ENCODE measurements at places on chromosomes 5 and 9.
A peak's percentile ranks its signal among the peaks of the same experiment; 100 is the strongest.

GRCh38 chr5:85108471-85108870, 723.8 kb upstream of the EDIL3 start:
- DNase-seq, result no peak

- DNase-seq, result no peak
These were observed 244.8 kb downstream of the GLIS3 start for GRCh38 chr9:4055032-4055431.

DNA sequence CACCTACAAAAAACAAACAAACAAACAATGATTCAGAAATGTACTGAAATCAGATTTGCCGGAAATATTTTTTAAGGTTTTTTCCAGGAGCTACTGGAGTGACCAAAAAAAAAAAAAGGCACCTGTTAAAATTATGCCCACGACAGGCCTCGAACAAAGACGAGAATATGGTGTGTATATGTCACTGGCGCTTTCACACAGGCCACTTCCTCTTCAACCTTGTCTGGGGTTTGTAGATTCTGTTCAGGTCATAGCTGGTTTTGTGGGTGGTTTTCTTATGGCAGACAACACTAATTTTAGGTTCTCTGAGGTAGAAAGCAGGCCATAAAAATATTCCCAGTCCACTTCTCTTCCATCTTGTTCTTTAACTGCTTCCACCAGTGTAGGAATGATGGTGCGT, 7.0 kb downstream of the NDUFB6 start:
- DNase-seq, result no peak

GRCh38 chr9:129885018-129885669, 49.9 kb downstream of the USP20 start:
- DNase-seq, result peak; percentile 29

- no peak for DNase-seq
These were observed 33.3 kb downstream of the DMRT2 start for GRCh38 chr9:1083325-1083913.

DNA sequence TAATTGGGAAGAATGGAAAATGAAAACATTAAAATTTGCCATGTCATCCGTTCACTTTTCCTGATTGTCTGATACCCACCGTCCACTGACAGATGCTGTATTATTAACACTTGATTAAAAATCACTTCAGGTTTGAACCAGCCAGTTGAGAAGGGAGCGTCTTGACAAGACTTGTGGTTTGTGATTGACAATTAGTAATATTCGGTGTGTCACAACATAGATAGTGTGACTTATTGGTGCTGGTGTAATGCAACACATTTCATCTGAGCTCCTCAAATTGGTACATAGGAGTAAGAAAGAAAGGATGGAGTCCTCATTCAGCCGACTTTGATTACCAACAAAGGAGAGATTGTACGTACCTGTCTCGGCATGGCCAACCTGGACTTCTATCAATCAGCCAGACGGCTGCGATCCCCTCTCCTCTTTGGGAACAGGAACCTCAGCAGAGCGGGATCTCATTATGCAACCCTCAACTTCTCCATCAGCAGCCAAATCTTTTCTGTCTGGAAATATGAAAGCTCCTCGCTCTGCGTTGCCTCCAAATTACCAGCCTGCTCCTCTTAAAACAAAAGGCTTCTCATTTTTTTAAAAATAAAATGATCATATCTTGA, 211.7 kb upstream of the MVB12B start:
- no peak for DNase-seq

DNA sequence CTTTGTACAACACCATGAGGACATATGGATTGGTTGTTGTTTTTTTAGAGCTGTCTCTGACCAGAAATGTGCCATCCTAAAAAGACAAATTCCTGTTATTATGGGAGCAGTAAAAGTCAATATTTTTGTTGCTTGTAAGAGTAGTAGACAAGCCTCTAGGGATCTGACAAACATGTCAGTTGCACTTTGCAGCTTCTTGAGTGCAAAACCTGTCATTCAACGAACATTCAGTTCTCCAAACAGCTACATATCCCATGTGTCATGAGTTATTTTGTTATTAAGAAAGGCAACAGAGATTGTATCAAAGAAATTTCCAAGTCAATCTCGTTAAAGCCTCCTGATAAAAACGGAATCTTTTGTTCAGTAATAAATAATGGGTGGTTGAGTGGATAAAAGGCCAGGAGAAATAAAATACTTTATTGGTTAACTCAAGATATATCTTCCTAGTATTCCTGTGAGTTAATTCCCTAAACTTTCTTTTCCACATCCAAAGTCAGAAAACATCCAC, 18.1 kb downstream of the C5orf58 start:
- no peak for DNase-seq

DNA sequence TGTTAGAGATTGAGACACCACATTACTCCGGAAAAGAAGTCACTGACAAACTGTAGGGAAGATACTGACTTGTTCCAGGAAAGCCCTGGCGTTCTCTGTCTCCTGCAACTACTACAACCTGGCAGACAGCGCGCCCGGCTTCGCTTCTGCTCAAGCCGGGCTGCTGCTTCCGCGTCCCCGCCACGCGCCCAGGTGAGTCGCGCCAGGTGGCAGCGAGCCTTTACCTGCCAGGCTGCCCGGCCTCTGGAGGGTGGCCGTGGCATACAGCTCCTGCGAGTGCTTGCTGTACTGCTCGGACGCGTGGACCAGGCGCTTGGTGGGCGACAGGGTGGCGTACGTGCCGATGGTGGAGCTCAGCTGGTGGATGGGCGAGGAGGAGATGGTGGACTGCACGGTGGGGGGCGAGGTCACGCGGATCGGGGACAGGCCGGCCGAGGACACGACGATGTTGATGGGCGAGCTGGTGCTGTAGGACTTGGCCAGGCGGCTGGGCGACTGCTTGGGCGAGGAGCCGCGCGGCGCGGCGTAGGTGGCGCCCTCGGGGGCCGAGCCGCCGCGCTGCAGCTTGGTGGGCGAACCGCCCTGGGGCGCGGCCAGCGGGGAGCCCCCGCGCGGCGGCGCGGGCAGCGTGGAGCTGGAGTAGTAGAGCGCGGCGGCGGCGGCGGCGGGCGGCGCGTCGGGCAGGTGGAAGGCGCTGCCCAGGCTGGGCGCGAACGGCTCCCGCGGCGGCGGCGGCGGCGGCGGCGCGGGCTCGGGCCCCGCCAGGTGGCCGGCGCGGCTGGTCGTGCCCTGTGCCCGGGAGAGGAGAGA, 519.6 kb downstream of the CTNND2 start:
- DNase-seq, result peak; percentile 5

- DNase-seq, result no peak
These were observed 57.7 kb upstream of the MAST4 start for GRCh38 chr5:66538531-66538930.

- DNase-seq, result no peak
These were observed 560 bp upstream of the NDUFS6 start for GRCh38 chr5:1800472-1801221.

DNA sequence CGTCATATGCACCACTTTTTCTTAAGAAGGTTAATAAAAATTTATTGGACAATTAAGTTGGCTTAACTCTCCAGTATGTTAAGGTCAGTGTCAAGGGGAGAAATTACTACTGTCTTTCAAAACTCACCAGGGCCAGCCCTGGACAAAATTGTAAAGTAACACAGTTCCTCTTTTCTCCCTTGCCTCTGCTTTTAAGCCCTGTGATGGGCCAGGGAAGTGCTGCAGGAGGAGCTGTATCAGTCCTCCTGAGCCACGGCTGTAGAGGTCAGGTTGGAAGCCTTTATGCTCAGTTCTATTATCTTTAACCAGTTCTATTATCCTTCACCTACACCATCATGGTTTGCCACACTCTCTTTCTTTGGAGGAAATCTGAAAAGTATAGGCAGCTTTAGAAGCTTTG, 11.5 kb upstream of the PPP2R2B start:
- no peak for DNase-seq

GRCh38 chr9:18237776-18238175, 236.2 kb upstream of the ADAMTSL1 start:
- DNase-seq, result no peak

- DNase-seq, result no peak
These were observed 67.0 kb upstream of the DAB2IP start for GRCh38 chr9:121584421-121584820.

GRCh38 chr9:90807006-90807405, 5.4 kb downstream of the SYK start:
- no peak for DNase-seq

DNA sequence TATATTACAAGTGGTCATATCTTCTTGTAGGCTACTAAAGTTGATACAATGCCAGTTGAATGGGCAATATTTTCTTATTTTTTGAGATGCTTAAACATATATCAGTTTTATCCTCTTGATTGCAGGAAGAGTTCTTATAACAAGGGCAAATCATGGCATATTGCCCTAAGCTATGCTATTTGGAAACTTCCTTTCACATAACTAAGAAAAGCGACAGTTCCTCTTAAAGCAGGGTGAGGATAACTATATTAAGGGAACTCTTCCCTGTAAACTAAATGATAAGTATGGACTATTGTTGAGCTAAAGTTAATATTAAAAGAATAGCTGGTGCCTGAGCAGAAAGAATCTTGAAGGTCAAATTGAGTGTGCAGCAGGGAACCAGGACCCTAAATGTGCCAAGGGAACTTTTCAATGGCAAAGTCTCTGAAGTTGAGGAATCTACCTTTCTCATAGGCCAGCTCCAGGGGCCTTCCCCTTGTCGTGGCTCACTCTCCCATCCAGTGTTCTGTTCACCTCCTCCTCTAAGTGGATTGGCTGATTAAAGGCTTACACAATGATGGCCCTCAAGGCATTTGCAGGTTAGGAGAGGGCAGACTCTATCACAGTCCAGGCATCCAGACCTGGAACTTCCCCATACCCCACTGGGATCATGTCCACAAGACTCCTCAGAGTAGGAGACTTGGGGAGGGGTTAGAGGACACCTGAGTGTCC, 26.8 kb downstream of the FYB1 start:
- no peak for DNase-seq

GRCh38 chr5:146731909-146732659, 146.5 kb downstream of the PPP2R2B start:
- DNase-seq, result no peak

- DNase-seq, result no peak
These were observed 245.1 kb downstream of the MAST4 start for GRCh38 chr5:66841264-66841663.

GRCh38 chr5:56829137-56829908, 14.0 kb downstream of the MAP3K1 start:
- no peak for DNase-seq

DNA sequence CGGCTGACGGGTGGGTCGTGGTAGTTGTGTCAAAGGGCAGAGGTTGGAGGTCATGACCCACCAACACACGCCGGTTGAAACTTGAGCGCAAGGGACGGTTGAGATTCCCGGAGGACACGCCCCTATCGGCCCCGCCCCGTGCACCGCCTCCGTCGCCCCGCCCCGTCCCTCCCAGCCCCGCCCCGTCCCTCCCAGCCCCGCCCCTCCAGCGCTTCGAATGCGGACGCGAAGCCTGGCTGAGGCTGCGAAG, 226 bp upstream of the RANBP17 start:
- no peak for DNase-seq

DNA sequence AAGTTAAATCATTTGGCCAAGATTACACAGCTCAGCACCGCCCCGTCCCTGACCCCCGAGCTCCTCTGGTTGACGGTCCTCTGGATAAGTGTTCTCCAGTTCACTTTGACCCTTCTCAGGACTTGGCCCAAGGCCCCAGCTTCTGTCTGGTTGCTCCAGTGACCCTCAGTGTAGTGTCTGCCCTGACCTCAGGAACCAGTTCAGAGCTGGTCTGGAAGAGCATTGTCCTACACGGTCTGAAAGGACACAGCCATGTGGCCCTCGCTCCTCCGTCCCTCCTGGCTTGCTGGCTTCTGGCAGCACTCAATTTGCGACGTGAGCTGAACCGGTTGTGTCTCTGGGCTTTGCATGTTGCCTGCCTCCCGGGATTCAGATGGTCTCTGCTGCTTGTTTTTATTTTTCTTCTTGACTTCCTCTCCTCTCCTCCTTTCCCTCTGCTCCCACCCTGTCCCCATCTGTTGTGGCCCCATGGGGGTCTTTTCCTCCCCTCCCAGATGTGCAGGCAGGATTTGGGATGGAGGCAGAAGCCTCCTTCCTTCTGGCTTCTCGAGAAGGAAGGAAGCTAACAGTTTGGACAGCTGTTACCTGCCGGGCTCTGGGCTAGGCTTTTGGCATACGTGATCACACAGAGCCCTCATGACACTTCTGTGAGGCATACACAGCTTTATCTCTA, 72.0 kb downstream of the PPARGC1B start:
- no peak for DNase-seq

DNA sequence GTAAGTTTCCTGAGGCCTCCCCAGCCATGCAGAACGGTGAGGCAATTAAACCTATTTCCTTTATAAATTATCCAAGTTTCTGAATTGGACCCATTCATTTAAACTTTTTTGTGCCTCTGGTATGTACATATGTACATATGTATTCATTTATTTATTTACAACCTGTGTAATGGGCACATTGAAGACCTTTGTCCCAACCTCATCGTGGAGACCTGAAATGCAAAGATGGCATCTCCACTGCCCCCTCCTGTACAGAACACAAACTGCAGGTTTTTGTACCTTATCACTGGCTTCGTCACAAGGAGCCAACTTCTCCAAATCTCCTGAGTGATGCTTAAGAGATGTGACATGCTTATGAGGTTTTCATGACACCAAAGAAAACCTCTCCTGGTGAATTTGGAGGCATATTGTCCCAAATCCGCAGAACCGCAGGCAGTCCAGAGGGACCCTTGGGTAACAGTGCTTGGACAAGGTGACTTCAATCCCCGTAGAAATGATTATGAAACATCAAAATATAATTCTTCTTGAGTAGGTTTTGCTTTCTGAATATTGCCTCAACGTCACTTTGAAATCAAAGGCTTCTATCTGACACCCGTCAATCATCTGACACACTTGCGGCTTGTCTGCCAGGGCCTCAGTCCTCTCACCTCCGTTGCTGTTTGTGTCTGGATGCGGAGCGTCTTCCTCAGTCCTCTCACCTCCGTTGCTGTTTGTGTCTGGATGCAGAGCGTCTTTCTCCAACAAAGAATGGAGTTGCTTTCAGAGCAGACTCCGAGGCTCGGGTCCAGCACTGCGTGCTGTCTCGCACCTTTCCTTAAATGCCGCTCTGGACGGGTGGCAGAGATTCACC, 135.0 kb upstream of the IRX4 start:
- DNase-seq, result no peak

DNA sequence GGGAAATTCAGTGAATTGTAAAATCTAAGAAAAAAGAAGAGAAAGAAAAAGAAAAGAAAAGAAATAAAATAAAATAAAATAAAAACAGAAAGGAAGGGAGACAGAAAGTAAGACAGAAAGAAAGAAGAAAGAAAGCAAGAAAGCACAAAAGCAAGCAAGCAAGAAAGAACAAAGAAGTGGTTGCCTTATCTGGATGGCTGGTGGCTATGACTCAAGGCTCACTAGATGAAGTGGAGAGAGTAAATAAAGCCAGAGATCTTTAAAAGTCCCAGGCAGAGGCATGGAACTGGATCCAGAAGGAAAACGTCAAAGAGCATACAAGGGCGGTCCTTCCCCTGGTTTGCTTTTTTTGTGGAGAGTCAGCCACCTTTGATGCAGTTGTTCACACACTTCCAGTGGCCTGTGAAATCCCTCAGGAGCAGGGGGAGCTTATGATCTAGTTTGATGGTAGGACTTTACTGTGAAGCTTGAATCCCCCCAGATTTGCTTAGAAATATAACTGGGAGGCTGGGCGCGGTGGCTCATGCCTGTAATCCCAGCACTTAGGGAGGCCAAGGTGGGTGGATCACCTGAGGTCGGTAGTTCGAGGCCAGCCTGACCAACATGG, 176.7 kb upstream of the HMHB1 start:
- DNase-seq, result no peak

Measured in activated naive CD4-positive, alpha-beta T cell (primary cell).